ENCODE measurements at places on chromosomes 1 and 21.

- DNase-seq: no peak
Observed at GRCh38 chr1:21657456-21658190, 11.5 kb downstream of the RAP1GAP start.

DNA sequence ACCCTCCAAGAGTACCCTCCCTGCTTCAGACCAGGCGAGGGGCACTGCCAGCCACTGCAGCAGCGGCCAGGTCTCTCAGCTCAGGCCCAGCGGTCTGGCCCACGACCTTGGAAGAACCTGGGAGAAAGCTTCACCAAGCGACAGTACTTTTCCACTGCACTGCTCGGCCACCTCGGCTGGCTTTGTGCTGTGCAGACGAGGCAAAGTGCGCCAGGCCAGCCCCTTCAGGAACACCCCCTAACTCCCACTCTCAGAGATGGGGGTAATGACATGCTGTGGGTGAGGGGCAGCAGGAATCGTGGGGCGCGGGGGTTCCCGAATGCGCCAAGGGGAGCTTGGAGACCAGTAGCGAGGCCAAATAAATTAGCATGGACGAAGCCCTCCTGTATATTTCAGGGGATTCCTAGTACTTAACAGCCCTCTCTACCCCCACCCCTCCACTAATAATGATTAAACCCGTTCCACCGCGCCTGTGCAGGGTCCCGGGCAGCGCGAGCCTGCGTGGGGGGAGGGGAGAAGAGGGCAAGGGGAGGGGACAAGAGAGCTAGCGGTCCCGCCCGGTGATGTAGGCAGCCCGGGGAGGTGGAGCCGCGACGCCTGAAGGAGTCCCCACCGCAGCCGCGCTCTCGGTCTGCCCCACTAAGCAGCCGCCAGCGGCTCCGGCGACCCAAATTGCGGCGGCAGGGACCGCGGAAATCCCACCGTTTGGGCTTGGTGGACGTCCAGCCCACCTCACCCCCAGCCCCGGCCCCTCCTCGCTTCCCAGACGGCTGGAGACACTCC is at the start of gene FAM43B:
Gene FAM43B (plus strand): TSS at position 629 of the 783 bp plus-strand sequence. CDS start 401 bp downstream, outside the sequence.
- DNase-seq: no peak

- no peak for DNase-seq
Observed at GRCh38 chr1:235127732-235128455, 743 bp downstream of the TOMM20 start.

DNA sequence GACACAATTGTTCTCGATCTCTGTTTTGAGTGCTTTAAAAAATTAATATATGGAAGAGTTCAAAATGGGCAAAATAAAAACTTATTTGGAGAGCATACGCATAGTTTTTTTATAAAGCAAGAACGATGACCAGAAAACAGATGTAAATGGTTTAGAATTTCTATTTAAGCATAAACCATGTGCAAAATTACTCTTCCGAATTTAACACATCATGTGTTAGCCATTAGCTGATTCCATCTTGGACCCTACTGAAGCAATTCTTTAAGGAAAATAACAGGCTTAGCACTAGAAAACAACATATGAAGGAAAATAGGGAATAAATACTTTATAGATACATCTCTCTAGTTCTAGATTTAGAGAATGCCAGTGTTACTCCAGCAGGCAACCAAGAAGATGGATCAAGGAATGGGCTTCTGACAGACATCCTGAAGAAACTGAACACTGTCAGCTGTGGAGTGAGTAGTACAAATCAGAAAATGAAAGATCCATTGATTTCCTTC is 26.7 kb downstream of the CDC7 start:
- DNase-seq: no peak

DNA sequence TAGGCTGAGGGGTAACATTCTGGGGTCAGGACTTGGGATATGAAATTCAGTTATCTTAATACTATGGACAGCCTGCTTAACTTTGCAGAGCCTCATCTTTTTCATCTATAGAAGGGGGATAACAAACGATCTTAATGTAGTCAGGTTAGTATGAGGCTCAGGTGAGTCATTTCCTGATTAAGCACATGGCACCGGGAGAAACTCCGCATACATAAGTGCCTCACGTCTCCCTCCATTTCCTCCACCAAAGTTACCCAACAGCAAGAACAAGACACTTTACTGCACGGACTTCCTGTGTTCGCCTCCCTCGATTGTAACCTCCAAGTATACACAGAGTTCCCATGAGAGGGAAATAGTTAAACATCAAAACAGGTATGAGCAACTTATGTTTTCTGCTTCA is 112.7 kb upstream of the COA6 start:
- DNase-seq: no peak

- peak; percentile 59 for DNase-seq
Observed at GRCh38 chr1:201184307-201185122, 6.1 kb upstream of the IGFN1 start.

DNA sequence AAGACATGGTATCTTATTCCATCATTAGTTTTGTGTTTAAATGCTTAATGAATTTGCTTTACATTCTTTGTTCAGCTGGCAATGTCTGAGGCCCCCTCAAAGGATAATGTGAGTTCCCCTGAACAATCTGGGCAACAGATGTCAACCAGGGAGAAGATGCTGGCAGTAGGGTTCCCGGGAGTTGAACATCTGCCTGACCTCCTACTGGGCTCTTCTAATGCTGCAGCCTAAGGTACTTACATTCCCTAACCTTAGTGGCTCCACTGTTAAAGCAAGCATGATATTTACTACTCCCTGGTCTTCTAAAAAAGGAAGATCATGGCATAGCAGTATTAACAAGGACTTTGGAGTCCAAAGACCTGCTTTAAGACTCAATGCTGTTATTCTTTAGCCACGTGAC is 574.9 kb upstream of the NR5A2 start:
- DNase-seq: no peak

DNA sequence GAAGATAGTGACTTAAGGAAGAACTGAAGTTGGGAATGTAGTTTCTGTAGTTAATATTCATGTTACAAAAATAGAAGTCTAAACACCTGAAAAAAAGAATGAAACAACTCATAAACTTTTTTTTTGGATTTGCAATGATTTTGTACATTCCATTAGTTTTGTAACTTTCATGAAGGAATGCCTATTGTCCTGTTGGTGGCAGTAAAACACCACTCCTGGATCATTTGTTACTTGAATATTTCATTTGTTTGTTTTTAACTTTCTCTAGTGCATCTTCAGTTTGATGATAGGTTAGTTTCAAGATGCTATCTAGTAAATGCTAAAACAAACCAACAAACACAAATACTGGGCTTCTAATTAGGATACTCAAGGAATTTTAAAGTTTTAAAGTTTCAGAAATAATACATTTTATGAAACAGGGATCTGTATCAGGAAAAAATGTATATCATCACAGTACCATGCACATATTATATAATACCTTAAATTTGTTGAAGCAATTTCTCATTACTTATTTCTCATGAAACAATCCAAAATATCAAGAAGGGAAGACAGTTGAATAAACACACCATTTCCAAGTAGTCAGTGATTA is 229.7 kb upstream of the CACYBP start:
- no peak for DNase-seq
